Stimulated activated CD8-positive, alpha-beta memory T cell treated with anti-CD3 and anti-CD28 coated beads, Interleukin-7, amount 100 ng/mL, for 1 hour (primary cell): ENCODE measurements at places on chromosomes 2 and 18.

DNA sequence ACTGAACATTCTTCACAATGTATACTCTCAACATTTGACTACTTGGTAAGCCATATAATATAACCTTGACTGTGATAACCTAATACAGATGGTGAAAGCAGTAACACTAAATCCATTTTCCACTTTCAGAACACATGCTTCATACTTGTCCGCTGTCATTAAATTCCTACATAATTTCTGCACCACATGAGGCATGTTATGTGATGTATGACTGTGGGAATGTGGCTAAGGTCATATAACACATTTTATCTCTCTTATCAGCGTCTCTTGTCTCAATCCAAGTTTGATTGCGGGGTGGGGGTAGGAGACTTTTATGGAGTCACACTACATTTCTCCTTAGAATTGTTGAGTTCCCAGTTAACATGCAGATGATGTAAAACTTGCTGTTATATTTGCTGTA, 110.9 kb downstream of the MTCL1 start:
- no peak for DNase-seq

- no peak for DNase-seq
Measured at GRCh38 chr2:96626553-96626942, 11.6 kb downstream of the KANSL3 start.

DNA sequence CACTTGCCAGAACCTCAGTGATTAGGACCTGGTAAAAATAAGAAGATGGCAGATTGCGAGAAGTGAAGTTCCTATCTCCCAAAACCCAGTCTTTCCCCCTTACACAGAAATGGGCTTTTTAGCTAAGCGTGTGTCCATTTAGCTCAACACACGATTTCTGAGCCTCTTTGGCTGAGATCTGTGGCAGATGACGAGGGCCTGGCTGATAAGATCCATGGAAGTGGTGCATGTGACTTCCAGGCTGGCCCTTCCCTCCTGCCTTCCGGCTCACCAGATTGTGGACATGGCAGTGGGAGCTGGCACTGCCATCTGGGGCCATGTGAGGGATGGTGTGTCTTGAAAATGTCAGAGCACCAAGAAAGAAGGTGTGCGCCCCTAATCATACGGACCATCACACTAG, 41.0 kb upstream of the ZFP36L2 start:
- no peak for DNase-seq

GRCh38 chr2:4353668-4354067, 650.3 kb downstream of the DCDC2C start:
- DNase-seq = no peak

- no peak for DNase-seq
Measured at GRCh38 chr18:7230626-7231349, at the start of gene LRRC30. Gene LRRC30 (plus strand): TSS chr18:7231089. CDS start chr18:7231139, 50 bp downstream.

- DNase-seq = no peak
Measured at GRCh38 chr2:239880396-239880795, 144.7 kb downstream of the NDUFA10 start.

DNA sequence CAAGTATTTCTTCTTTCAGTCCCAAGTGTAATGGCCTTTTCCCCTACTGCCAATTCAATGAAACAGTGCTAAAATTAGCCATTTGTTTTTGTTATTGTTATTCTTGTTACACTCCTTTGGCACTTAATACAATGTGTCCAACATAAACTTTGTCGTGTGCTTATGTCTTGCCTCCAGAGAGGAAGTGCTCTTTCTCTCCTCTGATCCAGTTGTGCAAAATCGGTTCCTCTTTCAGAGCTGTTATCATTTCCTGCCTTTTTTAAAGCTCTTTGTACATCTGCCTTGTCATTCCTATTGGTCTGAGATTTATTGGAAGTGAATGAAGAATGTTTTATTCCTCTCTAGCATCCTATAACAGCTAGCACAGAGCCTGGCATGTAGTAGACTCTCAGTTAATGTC, 623.2 kb upstream of the ID2 start:
- no peak for DNase-seq

DNA sequence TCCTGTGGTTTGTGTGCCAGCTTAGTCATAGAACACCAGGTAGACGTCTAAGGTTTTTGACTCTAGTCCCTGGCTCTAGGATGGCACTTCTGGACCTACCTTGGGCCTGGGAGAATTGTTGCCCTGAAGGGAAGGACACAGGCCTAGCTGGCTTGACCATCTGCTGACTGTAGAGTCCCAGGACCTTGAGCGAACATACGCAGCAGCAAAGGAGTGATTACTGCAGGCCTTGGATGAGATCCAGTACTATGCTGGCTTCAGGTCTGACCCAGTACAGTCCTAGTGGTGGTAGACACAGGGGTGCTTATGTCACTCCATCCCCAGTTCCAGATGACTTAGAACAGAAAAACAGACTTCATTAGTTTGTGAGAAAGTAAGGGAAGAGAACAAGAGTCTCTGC, 37.7 kb downstream of the ST8SIA3 start:
- DNase-seq = no peak

DNA sequence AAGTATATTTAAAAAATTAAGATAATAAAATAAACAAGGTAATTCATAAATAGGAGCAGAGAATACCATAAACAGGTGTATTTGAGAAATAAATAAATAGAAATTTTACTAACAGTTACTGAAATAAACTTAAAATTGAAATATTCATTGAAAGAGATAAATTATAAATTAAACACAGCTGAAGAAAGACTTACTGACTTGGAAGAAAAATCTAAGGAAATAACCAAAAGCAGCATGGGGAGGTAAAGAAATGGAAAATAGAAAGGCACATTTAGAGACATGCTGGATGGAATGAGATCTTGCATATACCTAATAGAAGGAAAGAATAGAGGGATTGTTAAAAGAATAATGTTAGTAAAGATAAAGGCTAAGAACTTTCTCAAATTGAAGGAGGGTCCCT, 96.3 kb downstream of the SOX11 start:
- DNase-seq = no peak

GRCh38 chr2:43083710-43084698, 142.4 kb downstream of the ZFP36L2 start:
- no peak for DNase-seq

GRCh38 chr2:18834341-18834740, 245.0 kb upstream of the NT5C1B start:
- DNase-seq = no peak

DNA sequence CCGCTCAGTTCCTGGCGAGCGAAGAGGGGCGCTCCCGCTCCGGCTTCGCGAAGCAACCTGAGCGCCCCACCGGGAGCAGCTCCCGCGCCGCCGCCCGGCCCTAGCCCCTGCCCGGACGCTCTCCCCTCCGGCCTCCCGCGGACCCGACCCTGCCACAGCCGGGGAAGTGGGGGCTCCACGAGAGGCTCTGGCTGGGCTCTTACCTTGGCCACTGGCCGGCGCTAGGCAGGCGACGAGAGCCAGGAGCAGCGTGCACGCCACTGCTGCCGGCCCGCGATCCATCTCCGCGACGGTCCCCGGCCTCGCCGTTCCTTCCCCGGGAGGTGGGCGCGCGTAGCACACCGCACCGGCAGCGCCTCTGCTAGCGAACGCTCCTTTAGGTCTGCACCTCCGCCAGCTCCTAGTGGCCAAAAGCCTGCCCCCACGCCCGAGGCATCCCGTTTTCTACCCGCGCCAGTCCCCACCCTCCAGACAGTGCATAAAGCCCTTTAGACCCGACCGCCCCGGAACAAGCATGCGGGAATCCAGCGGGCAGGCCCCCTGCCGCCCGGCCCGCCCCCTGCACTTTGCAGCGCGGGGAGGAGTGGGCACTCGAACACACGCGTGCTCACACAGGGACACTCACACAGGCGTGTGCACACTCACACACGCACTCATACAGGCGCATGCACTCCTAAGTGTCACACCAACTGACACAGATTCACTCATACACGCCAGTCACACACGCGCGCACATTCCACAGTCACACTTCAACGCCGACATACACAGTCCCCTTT, at the start of gene LRP2:
Gene LRP2, minus strand, starts transcription at position 417 of the 776 bp plus-strand sequence. Its CDS starts 135 bp downstream, at position 282.
- no peak for DNase-seq

GRCh38 chr2:159073256-159073655, 104.8 kb downstream of the TANC1 start:
- DNase-seq = no peak

DNA sequence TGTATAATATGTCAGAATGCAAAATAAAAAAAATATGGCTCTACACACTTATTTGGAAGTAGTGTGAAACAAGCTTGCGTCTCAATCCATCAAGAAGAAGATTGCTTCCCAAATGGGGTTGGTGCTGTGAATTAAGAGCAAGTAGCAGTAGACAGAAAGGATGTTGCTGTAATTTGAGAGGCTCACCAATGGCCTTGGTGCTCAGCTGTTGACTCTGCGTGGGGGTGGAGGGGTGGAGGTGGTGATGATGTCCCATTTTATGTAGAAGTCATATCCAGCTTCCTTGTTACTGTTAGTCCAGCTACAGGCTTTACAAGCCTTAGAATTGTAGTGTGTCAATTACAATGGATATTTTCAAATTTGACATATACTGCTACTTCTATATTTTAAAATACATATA, 223.4 kb upstream of the RND3 start:
- DNase-seq = no peak

DNA sequence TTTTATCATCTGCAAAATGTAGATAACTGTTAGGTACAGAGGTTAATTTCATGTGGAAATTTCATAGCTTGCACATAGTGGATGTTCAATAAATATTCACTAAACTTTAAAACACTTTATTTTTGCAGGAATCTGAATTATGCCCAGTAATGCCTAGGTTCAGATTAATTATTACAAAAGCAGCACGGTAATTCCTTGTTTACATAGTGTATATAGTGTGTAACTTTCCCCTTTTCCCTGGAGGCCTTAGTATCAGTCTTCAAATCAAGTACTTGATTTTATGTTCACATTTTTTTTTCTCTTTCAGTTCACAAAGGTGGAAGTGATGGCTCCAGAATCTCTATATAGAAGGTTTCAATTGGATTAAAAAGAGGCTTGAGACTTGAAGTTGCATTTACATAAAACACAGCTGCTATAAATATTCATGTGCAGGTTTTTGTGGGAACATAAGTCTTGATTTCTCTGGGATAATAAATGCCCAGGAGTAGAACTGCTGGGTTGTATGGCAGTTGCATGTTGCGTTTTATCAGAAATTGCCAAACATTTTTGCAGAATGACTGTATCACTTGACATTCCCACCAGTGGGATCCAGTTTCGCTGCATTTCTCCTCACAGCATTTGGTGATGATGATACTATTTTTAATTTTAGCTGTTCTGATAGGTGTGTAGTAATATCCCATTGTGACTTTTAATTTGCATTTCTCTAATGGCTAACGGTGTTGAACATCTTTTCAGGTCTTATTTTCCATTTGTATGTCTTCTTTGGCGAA, 27.6 kb upstream of the LGALSL start:
- no peak for DNase-seq

DNA sequence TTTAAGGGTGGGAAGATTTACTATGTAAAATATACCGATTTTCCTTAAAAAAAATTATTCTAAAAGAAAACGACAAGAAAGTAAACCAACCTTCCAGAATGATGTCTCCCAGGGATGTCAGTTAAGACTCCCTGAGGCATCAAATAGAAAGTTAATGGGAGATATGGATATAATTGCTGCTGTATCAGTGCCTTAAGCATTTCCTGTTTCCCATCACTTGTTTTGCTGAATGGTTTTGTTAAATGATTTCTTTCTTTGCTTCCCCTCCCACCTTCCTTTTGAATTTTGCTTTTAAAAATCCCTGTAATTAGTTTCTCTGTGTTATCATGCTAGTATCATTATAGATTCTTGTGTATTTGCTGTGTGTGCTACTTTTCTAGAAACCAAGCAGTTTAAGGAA, 154.3 kb upstream of the CWC22 start:
- DNase-seq = no peak

DNA sequence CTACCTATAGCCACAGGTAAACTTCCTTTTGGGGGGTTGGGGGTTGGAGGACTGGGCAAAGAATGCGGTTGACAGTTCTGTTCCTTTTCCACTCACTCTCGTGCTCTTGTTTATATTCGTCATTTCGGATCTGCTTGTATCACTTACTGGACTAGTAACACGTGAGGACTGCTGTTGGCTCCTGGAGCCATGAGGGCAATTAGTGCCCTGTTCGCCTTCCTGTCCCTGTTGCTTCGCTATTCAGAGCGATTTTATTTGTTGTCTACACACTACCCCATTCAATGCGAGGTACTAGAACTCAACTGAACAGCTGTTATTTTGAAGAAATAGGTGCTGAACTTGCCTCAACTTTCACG, 1.1 kb downstream of the KCNJ3 start:
- DNase-seq = no peak

- DNase-seq = no peak
Measured at GRCh38 chr2:178422097-178422496, 28.9 kb downstream of the PRKRA start.

DNA sequence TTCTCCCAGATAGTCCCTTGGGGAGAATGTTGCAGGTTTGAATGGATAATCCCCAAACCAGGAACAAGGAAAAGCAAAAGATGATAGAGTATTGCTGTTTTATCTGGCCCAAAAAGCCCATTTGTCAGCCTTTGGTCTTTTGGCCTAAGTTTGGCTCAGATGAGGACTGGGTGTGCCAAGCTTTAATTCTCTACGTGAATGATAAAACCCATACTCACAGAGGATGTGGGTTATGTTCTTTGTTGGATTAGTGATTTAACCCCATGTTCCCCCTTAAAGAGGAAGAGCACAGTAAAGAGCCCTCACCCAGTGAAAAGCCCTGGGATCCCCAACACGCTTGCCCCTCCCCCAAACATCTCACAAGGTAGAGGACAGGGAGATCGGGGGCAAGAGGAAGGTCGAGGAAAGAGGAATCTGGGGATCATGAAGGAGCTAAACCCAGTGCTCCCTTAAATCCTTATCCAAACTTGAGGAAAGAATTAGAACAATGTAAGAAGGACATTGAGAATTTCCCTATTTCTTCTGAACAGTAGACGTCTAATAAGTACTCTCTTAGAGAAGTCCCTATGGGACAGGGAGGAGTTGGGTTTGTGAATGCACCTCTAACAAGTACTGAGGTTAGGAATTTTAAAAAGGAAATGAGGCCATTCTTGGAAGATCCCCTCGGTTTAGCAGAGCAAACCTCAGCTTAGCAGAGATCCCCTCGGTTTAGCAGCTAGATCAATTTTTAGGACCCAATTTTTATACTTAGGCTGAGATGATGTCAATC, 105.0 kb downstream of the HIBCH start:
- no peak for DNase-seq

DNA sequence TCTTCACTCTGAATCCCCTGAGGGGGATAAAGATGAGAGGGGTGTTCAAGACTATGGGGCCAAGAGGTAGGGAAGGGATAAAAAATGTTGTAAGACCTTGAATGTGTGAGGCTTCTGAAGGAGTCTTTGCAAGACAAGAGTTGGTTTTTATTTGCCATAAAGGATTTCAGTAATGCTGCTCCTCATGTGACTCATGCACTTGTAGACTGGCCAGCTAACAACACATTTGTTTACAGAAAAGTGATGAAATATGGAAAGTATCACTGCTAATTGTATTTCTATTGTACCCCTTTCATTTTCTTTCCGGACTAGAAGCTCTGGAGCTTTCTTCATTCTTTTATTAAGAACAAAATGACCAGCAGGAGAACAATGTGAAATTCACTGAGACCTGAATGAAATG, 782.1 kb downstream of the EPHA4 start:
- DNase-seq = no peak

GRCh38 chr2:25529034-25529433, 144.3 kb downstream of the DTNB start:
- DNase-seq = no peak
